ENCODE measurements at places on chromosomes 5 and 9. TPM values are rescaled to one million over a fixed set of nuclear protein-coding genes. Genes with fewer than 3 reads are reported as not detected.

Gene SPINK4
- 2.5 TPM for total RNA-seq

GRCh38 chr5:56827049-56827448 is 11.7 kb downstream of the MAP3K1 start:
- DNase-seq: no peak

Gene JAKMIP2
- 1.8 TPM for total RNA-seq

- no peak for DNase-seq
These were observed 172.4 kb downstream of the NTRK2 start for GRCh38 chr9:84841931-84842330.

Gene STK32A
- total RNA-seq: 11.3 TPM

DNA sequence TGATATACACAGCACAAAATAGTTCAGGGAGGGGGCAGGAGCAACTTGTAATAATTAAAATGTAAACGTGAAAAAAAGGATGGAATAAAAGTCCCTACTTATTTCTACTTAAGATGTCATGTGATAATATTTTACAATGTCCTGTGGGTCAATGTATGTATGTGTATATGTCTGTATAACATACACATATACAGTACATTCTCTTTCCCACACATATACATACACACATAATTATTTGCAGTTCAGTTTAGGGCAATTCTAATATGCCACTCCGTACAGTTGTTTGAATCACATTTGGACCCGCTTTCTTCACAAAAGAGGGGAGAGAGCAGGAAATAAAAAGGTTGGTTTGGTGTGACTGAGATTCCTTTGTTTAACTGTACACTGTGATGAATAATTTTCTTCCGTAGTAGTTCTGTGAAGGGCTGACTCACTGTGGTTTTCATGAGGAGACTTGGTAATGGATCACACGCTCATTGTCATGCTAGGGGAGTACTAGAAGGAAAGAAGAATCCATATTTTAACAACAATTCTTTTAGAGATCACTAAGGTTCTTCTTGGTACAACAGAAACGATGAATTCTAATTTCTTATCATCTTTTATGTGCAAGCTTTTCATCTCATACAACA is 26.2 kb upstream of the ACOT12 start:
- DNase-seq: no peak

GRCh38 chr9:128558431-128559310 is 6.3 kb downstream of the SPTAN1 start:
- peak; percentile 83 for DNase-seq

DNA sequence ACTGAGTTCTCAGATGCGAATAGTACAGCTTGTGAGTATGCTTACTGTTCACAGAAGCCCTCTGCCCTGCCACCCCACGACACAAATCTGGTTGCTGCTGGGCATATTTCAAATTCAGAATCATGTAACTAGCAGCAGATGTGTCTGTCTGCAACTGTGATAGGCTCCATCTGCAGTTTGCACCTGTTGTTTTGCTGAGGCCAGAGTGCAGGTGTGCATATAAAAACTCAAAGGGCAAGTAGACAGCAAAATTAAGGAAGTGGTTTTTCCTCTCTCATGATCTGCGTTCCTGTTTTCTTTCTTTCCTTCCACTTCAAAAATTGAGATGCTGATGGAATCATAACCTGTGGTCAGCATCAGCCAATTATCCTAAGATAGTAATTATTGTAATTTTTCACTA is 1000.5 kb downstream of the PTPRD start:
- no peak for DNase-seq

- DNase-seq: no peak
These were observed 97.2 kb downstream of the NFIB start for GRCh38 chr9:14216612-14217194.

- DNase-seq: no peak
These were observed 31.5 kb upstream of the NCS1 start for GRCh38 chr9:130140706-130141105.

DNA sequence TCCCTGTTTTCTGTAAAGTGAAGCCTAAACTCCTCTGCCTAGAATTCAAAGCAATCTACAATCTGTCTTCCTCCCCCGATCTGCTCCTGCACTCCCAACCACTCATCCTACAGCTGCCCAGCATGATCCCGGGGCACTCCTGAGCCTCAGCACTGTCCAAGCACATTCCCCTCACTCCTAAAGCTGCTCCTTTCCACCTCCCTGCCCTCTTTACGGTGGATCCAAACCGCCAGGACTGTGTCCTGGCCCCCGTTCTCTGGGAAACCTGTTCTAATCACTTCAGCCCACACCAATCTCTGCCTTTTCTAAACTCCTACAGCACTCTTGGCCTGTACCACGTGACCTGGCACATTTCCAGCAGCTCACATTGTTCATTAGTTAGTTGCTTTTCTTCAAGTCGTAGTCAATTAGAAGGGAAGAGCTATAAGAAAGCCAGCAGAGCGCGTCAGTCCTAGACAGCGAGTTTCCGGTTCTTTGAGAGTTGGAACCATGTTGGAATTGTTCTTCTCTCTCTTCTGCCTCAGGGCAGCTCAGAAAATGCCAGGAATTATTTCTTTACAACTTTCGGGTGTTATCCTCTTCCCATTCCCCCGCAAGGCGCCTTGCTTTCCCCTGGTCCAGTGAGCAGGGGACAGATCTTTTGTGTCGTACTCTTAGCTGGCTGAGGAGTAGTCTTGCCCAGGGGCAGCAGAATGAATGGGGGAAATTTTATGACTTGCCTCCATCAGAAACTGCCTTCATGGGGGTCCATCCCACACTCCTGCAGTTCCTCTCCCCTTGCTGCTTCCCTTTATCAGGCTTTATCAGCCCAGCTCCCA is 60.7 kb downstream of the NRG2 start:
- DNase-seq: peak; percentile 14

DNA sequence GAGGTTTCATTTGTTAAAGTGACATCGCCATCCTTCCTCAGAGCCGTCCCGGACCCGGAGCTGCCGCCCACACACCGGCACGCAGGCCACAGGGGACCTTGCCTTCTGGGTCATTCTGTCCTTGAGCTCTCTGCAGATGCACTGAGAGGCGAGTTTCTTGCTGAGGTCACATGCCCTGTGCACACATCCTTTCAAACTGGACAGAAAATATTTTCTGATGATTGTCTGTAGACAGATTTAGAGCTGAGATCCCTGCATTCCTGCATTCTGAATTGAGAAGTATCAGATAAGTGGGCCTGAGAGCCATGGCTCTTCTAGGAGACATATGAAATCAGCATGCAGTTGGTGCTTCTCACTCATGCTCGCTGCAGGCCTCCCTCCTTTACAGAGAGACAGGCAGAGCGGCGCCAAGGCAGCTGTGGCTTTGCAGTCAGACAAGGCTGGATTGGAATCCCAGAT is 25.4 kb downstream of the BOD1 start:
- DNase-seq: no peak

- DNase-seq: peak; percentile 9
These were observed 47.8 kb downstream of the AHRR start for GRCh38 chr5:369151-369868.

DNA sequence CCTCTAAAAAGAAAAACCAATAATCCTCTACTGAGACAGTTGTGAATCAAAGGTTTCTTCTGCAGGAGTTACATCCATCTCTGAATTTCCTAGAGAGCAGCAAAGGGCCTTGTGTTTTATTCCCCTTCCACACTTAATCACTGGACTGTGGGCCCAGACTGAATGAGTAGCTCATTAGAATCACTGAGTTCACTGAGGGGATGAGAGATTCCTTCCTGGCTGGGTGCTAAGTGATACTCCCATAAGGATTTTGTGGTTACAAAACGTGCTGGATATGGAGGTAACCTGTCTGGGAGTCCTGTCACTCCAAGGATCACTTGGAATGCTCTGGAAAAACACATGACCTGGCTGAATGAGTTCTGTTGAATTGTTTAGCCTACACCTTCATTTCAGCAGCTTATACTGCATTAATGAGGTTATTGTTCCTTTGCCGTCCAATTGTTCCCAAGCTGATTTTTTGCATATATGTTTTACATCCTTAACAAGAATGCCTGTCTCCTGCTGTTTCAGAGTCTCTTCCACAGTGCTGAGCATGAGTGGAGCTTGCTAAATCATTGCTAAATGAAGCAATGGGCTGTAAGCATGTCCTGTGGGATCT is 82.9 kb downstream of the MEF2C start:
- no peak for DNase-seq

DNA sequence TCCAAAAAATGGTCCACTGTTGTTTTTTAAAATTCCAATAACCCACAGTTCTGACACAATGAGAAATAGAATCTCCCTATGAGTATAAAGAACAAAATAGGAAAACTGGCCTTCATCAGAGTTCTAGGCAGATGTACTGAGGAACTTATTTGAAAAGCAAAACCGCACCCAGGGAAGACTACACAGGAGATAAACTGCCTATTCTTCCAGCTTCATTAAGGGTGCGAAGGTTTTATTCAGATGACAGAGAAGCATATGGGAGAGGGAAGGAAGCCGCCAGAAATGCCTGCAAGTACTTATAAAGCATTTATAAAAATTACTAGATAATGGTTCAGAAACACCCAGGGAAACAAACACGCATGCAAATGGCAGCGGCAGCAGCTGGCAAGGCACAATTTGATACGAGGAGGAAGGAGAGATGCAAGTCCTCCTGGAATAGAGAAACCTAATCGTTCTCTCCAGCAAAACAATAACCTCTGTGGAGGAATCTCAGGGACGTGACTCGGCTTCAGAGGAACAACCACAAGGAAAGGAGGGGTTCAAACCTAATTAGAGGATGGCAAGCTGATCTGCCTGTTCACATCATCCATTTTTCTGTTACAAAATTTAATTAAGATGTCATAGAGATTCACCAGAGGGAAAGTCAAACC is 9.0 kb downstream of the TTLL11 start:
- no peak for DNase-seq

DNA sequence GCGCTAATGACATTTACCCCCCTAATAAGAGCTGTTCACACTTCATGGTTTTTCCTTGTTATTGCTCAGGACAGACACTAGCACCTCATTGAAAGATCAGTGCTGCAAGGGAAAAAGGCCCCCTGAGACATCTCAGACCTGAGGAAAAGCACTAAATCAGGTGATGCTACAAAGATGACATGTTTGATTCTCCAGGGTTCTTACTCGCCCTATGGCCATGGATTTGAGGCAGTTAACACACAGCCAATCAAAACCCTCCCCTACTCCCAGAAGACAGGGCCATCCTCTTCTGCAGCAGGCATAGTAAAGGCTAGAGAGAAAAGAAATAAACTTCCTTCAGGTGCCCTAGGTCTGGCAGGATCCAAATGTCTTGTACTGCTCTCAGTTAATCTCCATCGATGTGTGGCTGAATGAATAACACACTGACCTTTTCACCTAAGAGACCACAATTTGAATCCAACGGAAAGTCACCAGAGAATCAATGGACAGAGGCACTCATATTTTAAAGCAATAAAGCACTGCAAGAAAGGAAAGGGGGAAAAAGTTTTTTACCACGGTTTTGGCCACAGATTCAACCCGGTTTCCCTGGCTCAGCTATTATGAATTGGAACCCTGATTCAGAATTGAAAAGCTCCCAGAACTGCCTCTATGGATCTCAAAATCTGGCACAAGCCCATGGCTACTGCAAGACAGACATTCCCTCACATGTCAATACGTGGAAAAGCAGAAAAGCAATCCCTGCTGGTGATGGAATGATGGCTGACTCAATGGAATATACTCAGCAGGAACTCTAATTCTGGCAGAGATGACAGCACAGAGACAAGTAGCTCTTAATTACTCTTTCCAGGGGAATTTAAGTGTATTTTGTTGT is 329.5 kb downstream of the BNC2 start:
- no peak for DNase-seq

Gene PCDHA1
- total RNA-seq: 0.06 TPM

DNA sequence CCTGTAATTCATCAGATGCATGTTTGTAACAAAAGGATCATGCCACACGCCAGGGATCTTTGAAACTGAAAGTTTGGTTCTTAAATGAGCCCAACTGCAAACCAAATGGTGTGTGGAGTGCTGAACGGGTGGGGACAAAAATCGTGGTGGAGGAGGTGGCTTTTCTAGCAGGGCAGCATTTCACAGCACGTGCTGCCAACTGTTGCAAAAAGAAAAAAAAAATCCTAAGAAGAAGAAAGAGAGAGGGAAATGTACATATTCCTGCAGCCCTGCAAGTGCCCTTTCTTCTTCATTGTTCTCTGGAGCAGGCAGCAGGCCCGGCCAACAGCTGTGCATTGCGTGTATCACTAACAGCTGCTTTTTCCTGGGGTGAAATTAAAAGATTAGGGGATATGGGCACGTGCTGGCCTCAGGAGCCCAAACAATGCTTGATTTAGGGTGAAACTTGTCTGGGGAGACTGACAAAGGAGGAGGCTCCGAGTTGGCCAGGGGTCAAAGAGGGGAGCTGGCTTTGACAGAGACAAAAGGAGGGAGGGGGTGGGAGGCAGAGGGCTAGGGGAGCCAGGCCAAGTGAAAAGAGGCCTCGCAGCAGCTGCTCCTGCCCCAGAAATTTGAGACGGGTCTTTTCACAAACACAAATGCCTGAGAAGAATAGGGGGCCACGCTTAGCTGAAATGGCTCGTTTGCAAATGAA is 73.0 kb downstream of the GADD45G start:
- DNase-seq: no peak

- DNase-seq: no peak
These were observed 17.4 kb upstream of the FCN1 start for GRCh38 chr9:134935056-134935640.

DNA sequence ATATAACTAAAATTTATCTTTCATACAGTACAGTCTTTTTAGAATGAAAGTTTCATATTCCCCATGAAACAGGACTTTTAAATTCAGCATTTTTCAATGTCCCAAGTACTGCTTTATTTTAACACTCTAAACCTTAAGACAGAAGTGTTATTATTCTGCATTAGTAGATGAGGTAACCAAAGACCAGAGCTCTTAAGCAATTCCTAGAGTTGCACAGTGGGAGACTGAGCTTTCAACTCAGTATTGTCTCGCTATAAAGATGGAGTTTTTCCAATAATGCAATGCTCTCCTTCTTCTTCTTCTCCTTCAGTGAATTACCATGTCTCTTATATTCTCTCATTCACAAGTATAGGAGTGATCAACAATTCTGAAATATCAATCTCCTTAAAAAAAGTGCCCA is 479.7 kb downstream of the CETN3 start:
- DNase-seq: no peak

- no peak for DNase-seq
These were observed 158.9 kb downstream of the ADAMTSL1 start for GRCh38 chr9:18632632-18633403.

Gene SH3GL2
- total RNA-seq: 0.17 TPM

DNA sequence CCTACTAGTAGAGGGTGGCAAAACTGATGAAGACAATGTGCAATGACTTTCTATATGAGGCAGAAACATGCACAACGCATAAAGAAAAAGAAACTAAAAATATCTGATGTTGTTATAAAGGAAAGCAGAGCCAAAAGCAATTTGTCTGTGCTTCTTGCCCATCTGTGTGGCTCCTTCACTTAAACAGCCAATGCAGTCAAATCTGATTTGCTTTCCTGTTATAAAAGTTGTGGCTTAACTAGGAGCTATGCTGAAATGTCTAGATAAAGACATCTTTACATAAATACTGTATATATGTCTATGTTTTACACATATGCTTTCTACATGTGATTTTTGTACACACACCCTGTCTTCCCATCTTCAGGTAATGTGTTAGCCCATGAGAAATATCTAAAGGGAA is 508.2 kb downstream of the CETN3 start:
- DNase-seq: no peak

GRCh38 chr9:108180541-108180940 is 675.2 kb downstream of the ACTL7B start:
- no peak for DNase-seq

GRCh38 chr5:74605759-74606158 is 34.8 kb downstream of the ENC1 start:
- DNase-seq: no peak

- no peak for DNase-seq
These were observed 33.2 kb upstream of the ERAP2 start for GRCh38 chr5:96843140-96843539.

Gene UBAP1
- 45.2 TPM for total RNA-seq

- DNase-seq: no peak
These were observed 69.0 kb upstream of the GRAMD2B start for GRCh38 chr5:126354012-126354857.

Data from mucosa of gallbladder (tissue), 1 donor.